SHP77 treated with DMSO at 0.1 percent for 48 hours (cell line): ENCODE measurements at places on chromosomes 3 and 15.
A peak's percentile ranks its signal among the peaks of the same experiment; 100 is the strongest.

DNA sequence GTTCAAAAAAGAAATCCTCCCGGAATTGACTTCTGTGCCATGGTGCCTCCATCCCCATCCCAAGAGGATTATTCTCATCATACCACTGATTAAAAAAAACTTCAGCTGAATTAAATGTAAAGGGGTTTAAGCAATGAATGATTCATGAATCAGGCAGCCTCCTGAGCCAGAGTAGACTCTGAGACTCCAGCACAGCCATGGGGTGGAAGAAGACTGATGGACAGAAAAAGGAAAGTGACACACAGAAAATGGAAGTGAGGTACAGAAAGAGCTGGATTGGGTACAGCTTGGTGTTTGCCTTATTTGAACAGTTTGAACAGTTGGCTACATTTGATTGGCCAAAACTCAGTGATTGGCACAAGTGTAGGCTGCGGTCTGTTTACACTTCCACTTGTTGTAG is 224.8 kb upstream of the ATP10A start:
- no peak for DNase-seq

DNA sequence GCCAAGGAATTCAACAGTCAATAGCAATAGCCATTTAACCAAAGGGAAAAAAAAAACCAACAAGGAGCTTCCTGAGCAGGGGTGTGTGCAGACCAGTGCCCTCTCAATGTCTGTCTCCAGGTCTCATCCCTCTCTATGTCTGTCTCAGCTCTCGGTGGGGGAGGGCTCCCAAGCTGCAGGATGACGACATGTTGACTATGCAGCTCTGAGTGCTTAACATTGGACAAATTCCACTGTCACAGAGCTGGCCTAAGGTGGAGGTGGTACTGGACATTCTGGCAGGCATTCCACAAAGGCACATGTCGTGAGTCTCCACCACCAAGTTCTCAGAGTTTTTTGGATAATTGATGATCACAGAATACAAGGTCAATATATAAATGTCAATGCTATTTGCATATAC is 2.0 kb upstream of the CAPN7 start:
- no peak for DNase-seq

DNA sequence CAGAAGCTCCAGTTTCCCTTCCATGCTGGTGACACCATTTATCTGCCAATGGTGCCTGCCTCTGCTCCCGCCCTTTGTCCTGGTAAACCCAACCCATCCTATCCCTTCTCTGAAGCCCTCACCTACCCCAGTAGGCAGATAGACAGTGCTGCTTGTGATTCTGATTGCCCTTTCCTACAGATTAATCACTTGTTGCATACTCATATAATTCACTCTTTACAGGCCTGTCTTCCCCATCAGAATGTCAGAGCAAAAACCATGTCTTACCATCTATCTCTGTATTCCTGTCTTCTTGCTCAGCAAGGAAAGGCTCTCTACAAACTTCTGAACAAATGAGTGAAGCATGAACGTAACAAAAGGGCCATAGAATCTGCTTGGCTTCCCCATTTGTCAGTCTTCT is 47.9 kb downstream of the MRPS25 start:
- no peak for DNase-seq

DNA sequence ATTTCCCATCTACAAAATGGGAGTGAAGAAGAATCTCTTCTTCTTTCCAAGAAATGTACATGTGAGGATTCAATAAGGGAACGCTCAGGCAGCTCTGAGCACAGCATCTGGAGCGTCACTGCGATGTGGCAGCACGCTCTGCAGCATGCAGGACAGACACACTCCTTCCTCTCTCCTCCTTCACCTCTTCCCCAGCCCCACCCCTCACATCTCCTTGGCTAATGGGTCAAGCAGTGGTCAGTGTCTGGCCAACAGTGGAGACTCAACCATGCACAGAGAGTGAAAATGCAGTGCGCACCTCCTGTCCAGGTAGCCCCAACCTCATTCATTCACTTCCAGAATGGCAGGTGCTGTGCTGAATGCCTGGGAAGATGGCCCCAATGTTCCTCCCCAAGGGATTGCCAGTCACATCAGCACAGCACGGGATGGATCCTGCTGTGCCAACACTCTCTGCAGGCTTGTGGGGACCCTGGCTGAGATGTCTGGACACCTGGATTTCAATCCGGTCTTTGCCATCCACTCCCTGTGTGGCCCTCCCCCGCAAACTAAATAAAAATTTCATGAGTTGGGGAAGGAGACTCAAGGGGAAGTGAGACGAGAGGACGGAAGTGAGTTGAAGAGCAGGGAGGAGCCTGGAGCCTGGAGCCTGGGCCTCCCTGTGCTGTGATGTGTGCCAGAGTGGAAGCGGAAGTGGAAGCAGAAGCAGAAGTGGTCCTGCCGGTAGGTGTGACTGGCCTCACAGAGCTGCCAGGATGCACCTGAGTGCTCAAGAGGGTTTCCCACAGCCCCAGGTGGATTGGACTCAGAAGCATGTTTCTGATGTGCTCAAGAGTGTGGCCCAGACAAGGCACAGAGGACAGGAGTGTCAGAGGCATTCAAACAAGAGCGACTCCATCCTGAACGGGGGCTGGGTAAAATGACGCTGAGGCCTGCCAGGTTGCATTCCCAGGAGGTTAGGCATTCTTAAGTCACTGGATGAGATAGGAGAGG is 163.9 kb downstream of the SMAD6 start:
- DNase-seq: no peak

GRCh38 chr15:19956124-19956796 is 585.3 kb downstream of the GOLGA6L6 start:
- DNase-seq: no peak

DNA sequence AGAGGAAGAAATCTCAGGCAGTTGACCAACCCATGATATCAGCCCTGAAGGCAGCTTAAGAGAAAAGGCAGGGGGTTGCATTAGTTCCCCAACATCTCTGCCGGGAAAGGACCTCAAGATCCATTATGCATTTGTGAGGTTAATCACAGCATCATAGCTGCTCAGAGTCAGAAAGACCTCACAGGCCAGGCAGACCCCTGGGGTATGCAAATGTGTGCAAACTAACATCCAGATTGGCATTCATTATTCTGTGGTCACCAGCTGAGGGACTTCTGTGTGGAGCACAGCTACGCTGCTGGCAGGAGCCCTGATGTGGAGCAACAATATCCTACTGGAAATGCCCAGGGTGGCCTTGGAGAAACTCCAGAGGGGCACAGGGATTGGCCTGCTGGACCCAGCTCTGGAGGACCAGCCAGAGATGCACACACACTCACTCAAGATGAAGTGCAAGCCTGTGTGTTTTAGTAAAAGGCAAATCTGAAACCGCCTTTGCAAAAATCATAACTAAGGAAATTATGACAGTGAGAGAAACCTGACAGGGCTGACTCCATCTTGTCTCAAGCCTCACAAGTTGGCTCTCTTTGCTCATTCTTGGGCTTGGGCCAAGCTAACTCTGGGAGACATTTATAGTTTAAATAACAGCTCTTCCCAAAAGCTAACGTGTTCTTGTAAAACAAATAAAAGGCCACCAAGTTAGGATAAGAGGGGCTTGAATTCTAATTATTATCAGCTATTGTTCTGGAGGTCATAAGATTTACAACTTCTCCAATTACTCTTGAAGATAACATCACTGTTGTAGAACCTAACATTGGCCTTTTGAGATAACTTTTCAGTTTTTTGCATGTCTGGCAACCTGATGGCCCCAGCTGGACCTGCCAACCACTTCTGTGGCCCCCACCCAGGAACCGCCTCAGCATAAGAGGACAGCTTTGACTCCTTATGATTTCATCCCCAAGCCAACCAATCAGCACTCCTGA is 257.1 kb downstream of the UACA start:
- DNase-seq: no peak

- DNase-seq: no peak
Observed at GRCh38 chr3:52515192-52515591, 18.5 kb downstream of the NT5DC2 start.

- DNase-seq: no peak
Observed at GRCh38 chr3:143972155-143972504, 507 bp downstream of the DIPK2A start.

GRCh38 chr3:140794507-140794906 is 116.6 kb downstream of the TRIM42 start:
- DNase-seq: no peak

DNA sequence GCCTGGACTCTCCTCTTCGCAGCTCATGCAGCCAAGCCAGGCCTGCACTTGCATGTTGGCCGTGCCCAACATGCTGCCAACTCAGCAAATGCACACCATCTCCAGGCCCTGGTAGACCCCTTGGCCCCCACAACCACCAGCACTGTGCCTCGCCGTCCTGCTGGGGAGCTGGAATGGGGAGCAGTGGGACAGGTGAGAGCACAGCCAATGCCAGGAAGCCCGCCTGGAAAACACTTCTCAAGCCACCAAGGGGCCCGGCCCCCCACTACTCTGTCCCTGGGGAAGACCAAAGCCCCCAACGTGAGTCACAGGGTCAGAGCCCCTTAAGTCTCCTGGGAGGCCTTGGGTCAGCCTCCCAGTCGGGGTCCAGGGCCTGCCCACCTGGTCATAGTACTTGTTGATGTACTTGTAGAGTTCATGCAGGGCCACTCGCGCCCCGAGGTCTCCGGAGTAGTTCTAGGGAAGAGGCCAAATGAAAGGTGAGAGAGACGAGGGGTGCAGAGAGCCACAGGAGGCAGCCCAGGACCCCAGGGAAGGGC is 24.5 kb downstream of the PLXNB1 start:
- DNase-seq: no peak

DNA sequence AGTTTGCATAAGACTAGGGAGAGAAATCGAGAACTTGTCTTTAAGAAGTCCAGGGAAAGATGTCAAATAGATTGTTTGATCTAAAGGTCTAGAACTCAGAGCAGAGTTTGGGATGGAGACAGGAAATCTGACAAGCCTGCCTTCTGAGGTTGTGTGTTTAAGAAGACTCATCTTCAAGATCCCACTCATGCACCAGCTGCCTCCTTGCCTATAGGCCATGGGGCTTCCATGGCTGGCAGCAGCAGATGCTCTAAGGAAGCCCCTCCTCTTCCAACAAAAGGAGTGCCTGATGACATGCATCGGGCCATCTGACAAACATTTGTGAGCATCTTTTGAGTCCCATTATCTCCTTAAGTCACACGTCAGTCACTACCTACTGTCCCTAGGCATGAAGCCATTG is 47.4 kb downstream of the WNT5A start:
- no peak for DNase-seq

DNA sequence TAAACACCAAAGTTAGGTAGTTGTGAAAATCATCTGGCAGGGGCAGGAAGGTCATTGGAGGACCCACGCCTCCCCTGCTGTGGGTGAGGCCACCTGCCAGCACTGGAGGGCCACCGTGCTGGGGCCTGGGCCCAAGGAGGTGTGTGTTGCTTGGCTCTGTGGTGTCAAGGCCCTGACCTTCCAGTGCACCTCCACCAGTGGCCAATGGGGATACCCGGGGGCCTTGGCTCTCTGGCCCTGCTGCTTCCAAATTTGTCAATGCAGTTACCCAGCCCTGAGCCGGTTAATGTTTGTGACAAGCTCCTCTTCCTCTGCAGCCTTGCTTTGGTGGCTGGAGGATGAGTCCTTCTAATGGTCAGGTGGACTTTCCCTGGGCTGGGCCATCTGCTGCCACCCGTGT is 150.2 kb downstream of the KLF13 start:
- DNase-seq: no peak

GRCh38 chr3:71309342-71309741 is 274.2 kb downstream of the FOXP1 start:
- DNase-seq: no peak

GRCh38 chr15:64122936-64123351 is 27.2 kb downstream of the SNX1 start:
- no peak for DNase-seq

- no peak for DNase-seq
Observed at GRCh38 chr3:10546181-10546624, 40.8 kb upstream of the ATP2B2 start.

- no peak for DNase-seq
Observed at GRCh38 chr15:89129123-89129815, 41.0 kb downstream of the ABHD2 start.

- no peak for DNase-seq
Observed at GRCh38 chr3:172694573-172695246, 16.2 kb downstream of the NCEH1 start.

- DNase-seq: no peak
Observed at GRCh38 chr3:177601152-177601551, 403.9 kb upstream of the TBL1XR1 start.

GRCh38 chr3:55601366-55602080 is 114.4 kb upstream of the WNT5A start:
- DNase-seq: no peak

GRCh38 chr15:89937365-89938350 is 24.9 kb upstream of the ARPIN start:
- no peak for DNase-seq

DNA sequence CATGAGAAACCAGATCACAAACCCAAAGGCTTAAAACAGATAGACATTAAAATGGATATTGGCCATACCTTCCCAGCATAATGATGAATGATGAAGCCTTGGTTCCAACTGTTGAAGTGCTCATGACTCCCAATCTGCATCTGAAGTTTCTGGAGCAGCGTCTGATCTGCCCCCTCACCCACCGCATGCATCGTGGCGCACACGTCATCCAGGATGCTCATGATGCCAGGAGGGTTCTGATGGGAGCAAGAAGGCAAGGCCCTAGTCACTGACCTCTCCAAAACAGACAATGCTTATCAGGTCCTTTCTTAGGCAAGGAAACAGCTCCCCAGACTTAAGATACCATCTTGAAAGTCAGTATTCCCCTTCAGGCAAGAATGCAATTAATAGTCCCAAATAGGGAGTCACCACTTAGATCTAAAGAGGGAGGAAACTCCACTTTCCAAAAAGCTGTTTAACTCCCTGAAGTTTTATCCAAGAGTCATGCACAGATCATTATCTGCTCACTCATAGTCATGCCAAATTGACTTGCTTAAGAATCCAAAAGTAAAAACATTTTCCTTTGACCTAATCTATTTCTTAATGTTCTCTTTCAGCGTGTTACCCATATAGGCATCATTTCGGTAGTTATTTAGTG is 2.1 kb downstream of the LDHAL6B start:
- DNase-seq: no peak

- no peak for DNase-seq
Observed at GRCh38 chr3:33209357-33209756, 9.3 kb downstream of the SUSD5 start.

GRCh38 chr3:102916532-102916931 is 481.7 kb downstream of the ZPLD1 start:
- peak; percentile 49 for DNase-seq

DNA sequence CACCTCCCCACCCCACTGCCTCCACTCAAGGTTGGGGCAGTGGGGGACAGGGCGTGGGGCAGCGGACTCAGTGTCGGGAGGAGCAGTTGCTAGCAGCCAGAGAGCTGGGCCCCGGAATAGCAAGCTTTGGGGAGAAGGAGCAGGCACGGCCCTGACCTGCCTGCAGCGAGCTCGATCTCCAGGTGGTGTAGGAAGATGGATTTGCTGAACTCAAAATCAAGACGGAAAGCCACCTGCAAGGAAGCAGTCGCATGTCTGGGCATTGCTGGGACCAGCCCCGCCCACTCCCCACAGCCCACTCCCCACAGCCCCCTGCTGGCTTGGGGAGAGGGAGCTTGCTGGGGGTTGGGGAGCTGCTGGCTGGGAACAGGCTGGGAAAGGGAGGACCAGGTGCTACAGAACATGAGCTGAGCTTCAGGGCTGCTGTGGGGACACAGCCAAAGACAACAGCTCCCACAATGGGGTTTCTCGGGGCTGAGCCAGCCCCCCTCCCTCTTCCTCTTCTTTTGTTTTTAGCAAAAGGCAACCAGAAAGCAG is 38.0 kb downstream of the FEM1B start:
- DNase-seq: no peak

- no peak for DNase-seq
Observed at GRCh38 chr3:134822090-134822489, 27.0 kb downstream of the EPHB1 start.

- no peak for DNase-seq
Observed at GRCh38 chr3:127679534-127680145, 6.9 kb downstream of the ABTB1 start.

GRCh38 chr3:186406669-186407635 is 44.9 kb upstream of the DGKG start:
- DNase-seq: no peak
